ENCODE measurements at places on chromosomes 16 and 17. TPM values are rescaled to one million over a fixed set of nuclear protein-coding genes. Genes with fewer than 3 reads are reported as not detected.

The ITGA2B gene
- under 0.01 TPM for total RNA-seq

The BIRC5 gene
- 64.4 TPM for total RNA-seq

The CD300E gene
- not detected for total RNA-seq

The TBX6 gene
- under 0.01 TPM for total RNA-seq

The CCL13 gene
- total RNA-seq: not detected

The MFAP4 gene
- total RNA-seq: under 0.01 TPM

The NAGLU gene
- 21.1 TPM for total RNA-seq

The LDHD gene
- 1.4 TPM for total RNA-seq

The DHX8 gene
- total RNA-seq: 37.0 TPM

The PLK1 gene
- 27.9 TPM for total RNA-seq

The SYNGR3 gene
- 4.3 TPM for total RNA-seq

The KRTAP4-9 gene
- total RNA-seq: not detected

The RPAIN gene
- total RNA-seq: 80.9 TPM

The KCNJ18 gene
- not detected for total RNA-seq

The CSH1 gene
- total RNA-seq: not detected

The TMIGD1 gene
- not detected for total RNA-seq

The ASPA gene
- total RNA-seq: under 0.01 TPM

The AGRP gene
- total RNA-seq: not detected

The KRTAP9-2 gene
- not detected for total RNA-seq

Measured in epithelial cell of umbilical artery (primary cell).